ENCODE measurements at places on chromosomes 2 and 18.
A peak's percentile ranks its signal among the peaks of the same experiment; 100 is the strongest.

DNA sequence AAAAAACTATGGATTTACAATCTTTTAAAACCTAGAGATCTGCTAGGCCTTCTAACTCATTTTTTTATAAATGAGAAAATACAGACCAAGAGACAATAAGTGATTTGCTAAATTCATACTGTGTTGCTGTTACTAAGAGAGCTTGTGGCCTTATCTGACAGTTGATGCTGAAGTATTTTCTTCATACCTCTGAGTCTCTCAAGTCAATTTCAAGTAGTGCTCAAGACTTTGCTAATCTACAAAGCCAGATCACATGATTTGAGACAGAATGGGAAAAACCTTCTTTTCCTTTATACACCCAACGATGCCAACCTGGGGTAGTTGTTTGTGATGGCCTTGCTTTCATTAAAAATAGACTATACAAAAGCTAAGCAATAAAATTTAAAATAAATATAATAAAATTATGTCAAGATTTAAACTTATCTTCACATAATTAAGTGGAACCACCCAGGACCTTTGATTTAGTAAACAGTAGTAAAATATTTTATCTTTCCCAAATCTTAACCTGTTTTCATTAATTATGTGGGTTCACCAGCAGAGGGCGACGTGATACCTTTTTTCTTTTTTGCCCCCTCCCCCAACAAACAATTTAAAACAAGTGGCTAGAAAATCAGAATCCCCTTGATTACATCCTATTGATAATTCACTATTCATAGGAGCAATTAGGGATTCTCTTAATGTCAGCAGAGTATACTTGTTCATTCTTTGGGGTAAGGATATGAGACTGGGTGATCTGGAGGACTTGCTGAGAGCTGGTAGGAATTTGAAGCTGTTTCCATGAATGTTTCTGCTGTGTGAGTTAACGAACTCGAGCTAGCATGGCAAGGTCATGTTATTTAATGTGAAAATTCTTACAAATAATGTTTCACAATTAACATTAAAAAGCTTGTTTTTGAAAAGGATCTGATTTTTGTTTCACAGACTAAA is 49.6 kb upstream of the SLC5A7 start:
- DNase-seq: peak; percentile 3

DNA sequence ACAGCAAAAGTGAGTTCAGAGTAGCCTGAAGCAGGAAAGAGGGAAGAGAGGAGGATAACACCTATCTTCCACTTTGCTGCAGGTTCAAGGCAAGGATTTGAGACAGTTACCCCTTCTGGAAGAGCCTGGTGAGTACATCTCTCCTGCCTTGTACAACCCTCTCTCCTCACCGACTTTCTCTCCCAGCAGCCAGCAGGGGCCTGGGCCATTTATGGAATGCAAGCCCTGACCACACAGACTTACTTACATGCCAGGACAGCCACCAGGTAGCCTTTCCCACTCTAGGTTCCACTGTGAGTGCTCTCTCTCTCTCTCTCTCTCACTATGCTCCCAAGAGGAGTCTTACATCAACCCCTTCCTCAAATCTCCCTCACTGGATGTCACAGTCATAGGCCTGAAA is 57.0 kb downstream of the BCL11A start:
- no peak for DNase-seq

DNA sequence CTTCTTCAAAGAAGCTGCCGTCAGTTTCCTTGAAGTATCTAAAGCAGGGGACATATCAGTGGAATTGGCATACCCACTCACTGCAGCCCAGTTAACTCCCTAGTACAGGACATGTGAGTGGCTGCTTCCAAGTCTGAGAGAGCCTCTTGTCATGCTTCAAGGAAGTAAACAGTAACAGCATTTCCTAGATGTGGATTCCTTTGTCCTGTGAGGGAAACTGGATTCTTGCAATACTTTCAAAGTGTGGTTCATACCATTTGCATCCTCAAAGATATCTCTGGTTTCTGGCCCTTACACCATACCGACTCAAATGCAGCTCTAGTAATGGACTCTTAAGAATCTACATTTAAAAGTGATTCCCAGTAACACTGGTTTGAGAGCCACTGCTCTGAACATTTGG is 87.2 kb downstream of the ESCO1 start:
- DNase-seq: no peak

DNA sequence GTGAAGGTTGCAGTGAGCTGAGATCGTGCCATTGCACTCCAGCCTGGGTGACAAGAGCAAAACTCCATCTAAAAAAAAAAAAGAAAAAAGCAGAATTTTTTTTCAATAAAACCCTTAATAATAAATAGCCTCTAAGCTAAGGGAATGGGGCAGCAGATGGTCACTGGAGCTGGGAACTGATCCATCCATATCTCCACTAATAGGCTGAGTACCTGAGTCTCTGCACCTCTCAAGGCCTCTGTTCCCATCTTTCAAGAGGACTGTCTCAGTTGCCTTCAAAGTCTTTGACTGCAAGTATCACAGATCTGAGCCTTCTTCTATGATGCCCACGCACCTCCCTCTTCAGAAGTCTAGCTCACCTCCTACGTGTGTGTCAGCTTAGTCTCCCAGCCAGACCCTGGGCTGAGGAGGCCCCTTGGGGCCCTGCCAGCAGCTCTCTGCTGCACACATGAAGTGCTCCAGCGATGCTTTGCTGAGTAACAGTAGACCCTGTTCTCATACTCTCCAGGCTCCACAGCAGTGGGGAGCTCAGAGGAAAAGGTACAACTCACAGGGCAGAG is 32.9 kb downstream of the ST8SIA5 start:
- no peak for DNase-seq

GRCh38 chr2:227827143-227827542 is 13.5 kb downstream of the CCL20 start:
- DNase-seq: no peak

DNA sequence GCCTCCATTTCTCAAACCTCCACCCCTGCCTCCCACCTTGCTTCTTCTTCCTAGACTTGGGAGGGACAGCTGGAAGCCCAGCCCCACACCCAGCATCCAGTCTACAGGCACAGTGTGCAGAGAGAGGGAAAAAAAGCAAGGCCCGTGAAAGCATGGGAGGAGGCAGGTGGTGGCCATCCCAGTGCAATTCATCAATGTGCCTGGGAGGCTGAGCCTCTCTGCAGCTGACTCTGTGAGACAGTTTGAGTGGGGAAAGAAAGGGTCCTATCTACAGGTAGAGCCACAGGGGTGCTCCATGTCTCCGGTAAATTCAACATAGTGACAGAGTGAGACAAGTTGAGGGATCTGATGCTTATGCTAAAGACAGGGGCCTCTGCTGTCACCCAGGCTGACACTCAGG is 340.6 kb downstream of the DYSF start:
- DNase-seq: no peak

GRCh38 chr2:73295751-73296400 is 2.5 kb upstream of the EGR4 start:
- no peak for DNase-seq

GRCh38 chr2:241935774-241936173 is 66.2 kb downstream of the RTP5 start:
- DNase-seq: no peak

- DNase-seq: no peak
These were observed 296.8 kb upstream of the HDAC4 start for GRCh38 chr2:239697399-239698164.

All from stimulated activated CD4-positive, alpha-beta T cell treated with anti-CD3 and anti-CD28 coated beads, Interleukin-2, amount 100 ng/mL, for 24 hours (primary cell).